CD4-positive, alpha-beta T cell (primary cell): ENCODE measurements at places on chromosomes 7 and 10.

GRCh38 chr10:2145491-2145890 lies 408.2 kb upstream of the ADARB2 start:
- no peak for DNase-seq

DNA sequence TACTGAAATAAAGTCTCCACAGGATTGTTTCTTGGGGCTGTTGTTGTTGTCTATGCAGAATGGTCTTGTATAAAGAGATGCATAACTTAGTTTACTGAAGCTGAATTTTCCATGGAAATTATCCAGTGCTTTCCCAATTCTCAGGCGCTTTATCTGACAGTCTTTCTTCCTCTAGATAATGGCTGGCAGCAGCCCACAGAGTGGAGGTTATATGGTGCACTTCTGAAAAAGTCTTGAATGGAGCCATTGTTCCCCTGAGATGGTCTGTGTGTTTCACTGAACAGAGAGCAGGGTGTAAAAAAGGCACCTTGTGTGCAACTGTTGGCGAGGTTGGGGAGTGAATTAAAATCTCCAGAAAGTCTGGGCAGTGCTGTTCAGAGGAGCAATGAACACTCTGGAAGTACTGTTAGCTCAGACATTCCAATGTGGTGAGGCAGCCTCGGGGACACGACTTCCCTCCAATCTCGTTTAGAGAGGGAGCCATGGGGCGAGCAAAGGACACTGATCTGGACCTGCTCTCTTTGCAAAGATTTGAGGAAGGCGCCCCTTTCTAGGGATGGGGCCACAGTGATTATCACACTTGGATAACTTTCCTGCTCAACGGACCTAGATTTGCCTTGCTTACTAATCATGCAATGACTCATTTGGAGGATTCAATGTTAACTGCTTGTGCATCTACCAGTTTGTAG lies 2.0 kb upstream of the PLCE1 start:
- DNase-seq = no peak

- no peak for DNase-seq
These were observed 569.5 kb downstream of the SORCS3 start for GRCh38 chr10:105210546-105210945.

DNA sequence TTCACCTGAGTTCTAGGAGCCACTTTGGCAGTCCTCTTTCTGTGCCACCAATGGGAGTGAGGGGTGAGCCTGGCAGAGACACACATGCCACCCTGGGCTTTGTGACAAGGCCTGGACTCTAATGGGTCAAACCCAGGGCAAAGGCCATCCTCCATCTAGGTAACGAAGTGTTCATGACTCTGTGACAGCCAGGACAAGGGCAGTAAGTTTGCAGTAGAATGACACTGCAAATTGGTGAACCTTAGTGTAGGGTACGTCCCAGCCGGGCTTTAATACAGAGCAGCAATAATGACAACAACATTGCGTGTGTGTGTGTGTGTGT lies 43.3 kb downstream of the PAPSS2 start:
- DNase-seq = no peak

DNA sequence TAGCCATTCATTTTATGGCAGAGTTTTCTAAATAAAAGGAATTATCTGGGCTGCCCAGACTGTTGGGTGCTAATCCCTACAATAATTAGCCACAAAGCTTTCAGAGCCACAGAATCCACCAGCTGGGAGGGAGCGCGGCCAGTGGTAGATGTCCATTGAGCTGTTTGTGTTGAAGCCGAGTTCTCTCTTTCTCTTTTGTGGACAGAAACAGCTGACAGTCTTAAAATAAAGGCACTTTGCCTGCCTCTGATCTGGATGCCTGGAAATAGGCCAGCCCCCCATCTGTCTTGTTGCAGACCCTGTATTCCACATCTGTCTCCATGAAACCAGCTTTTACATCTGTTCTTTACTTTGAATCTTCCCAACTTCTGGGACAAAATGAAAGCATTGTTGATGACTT lies 66.1 kb downstream of the MTPN start:
- DNase-seq = no peak

- DNase-seq = no peak
These were observed 30.5 kb downstream of the OGDH start for GRCh38 chr7:44636926-44637325.
